ENCODE measurements at places on chromosomes 5 and 9.
A peak's percentile ranks its signal among the peaks of the same experiment; 100 is the strongest.

GRCh38 chr5:168766426-168766700, 187.2 kb upstream of the PANK3 start:
- DNase-seq, result no peak

DNA sequence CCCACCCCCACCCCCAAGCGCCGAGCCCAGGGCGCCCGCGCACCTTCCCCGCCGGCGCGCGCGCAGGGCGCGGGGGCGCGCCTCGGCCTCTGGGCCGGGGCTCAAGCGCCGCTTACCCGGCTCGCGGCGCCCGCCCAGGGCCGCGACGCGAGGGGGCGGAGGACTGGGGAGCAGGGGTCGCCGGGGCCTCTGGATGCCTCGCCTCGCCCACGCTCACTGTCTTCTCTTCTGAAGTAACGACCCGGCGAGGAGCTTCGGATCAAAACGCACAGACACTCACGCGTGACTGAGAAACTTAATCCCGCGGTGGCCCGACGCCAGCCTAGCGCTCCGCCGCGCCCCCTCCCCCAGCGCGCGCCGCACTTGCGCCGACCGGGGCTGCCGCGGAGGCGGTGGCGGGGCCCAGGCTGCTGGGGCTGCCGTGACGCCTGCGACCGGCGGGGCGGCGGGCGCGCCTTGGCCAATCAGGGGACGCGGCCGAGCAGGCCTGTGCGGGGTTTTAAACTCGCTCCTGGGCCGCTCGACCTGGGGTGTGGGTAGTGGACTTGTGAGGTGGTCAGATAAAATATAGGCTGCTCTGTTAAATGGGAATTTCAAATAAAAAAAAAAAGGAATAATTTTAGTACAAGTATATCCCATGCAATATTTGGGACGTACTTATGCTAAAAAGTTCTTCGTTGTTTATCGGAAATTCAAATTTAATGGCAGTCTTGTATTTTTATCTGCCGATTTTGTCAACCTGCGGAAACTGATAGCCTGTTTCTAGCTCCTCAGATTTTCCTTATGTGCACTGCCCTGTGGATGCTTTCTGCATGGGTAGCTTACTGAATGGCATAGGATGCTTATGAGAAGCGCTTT, at the start of gene MPDZ:
Gene MPDZ (minus strand): TSS at position 409 of the 858 bp plus-strand sequence. CDS start 29,377 bp downstream, outside the sequence.
- DNase-seq, result peak; percentile 78

DNA sequence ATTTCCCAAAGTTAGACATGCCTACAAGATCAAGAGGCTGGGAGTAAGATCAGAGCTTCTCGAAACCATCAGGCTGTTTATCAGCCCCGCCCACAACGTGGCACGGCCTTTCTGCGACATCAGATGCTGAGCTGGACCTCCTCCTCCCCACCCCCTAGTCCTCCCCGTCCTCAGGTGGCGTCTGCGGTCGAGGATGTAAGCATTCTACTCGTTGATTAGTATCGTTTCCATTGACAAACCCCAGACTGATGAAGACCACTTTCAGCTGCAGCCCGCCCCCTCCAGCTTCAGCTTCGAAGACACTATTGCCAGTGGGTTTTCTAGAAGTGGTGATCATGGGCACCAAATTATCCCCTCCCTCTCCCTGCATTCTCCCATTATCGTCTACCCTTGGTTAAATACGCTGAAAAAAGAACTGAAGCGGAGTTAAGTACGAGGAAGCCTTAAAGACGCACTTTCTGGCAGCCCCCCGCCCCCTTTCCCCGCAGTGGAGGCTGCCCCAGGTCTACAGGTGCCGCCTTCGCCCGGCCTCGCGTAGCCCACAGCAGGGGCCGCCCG, 1.1 kb downstream of the PPIC start:
- DNase-seq, result peak; percentile 57

DNA sequence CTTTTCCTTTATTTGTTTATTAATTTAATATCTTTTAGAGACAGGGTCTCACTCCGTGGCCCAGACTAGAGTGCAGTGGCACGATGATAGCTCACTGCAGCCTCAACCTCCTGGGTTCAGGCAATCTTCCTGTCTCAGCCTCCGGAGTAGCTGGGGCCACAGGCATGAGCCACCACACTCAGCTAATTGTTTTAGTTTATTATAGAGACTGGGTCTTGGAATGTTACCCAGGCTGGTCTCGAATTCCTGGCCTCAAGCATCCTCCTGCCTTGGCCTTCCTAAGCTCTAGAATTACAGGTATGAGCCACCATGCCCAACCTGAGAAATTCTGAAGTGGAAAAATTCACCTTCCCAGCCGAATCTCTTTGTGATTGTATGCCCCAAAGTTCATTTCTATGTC, 139.4 kb upstream of the SLC12A2 start:
- DNase-seq, result no peak

GRCh38 chr5:180328296-180329137, 24.6 kb downstream of the GFPT2 start:
- DNase-seq, result peak; percentile 67

- DNase-seq, result no peak
Observed at GRCh38 chr5:109155625-109156024, 254.1 kb downstream of the PJA2 start.

- DNase-seq, result peak; percentile 80
Observed at GRCh38 chr9:127503947-127504886, 52.9 kb downstream of the LRSAM1 start.

GRCh38 chr5:14512574-14512973, 69.0 kb upstream of the OTULINL start:
- no peak for DNase-seq

DNA sequence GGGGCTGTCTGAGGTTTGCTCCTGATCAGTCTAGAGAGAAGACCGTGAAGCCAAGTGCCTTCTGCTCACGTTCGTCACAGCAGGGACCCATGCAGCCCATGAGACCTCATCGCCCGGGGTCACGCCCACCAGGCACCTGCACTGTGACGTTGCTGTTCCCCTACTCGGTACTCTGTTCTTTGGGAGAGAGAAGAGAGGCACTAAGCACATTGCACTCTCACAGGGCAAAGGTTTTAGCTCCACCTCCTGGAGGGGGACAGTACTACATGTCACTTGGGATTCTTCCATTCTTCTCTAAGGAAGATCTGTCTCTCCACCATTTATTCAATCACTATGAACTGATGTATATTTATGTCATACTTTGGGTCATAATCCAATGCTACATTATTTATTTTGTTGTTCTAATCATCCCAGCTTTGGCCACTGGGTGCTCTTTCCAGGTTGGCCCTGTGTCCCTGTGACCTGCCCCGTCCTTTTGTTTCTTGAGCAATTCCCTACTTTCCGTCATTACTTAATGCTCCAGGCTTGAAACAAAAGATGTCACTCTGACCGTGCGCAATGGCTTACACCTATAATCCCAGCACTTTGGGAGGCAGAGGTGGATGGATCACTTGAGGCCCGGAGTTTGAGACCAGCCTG, 31.4 kb upstream of the BRD3 start:
- DNase-seq, result peak; percentile 25

DNA sequence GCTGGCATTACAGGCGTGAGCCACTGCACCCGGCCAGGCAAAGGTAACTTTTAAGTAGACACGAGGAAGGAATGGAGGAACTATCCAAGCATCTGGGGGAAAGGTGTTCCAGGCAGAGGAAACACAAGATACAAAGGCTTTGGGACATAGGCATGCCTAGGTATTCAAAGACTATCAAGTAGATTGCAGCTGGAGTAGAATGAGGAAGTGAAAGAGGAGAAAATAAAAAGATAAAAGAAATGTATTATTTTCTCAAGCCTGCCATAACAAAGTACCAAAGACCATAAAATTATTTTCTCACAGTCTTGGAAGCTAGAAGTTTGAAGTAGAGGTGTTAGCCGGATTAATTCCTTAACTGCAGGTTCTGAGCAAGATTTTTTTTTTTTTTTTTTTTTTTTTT, 39.9 kb upstream of the GRIN3A start:
- DNase-seq, result no peak

GRCh38 chr9:37191403-37192089, 71.2 kb downstream of the ZCCHC7 start:
- no peak for DNase-seq

DNA sequence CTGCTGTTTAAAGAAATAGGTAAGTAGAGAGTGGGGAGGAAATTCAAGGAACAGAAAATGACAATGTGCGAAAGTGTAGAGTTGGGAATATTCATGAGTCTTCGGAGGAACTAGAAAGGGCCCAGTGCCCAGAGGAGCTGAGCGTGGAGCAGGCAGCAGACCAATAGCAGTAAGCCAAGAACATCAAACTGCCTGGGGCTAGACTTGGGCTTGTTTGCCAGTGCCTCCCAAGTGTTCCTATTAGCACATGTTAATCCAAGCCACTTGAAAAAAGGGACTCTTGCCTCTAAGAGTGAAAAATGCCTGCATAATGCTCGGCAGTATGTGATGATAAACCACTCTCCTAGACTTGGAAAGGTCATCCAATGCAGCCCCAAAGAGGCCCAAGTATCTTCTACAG, 1.2 kb upstream of the TAL2 start:
- no peak for DNase-seq

DNA sequence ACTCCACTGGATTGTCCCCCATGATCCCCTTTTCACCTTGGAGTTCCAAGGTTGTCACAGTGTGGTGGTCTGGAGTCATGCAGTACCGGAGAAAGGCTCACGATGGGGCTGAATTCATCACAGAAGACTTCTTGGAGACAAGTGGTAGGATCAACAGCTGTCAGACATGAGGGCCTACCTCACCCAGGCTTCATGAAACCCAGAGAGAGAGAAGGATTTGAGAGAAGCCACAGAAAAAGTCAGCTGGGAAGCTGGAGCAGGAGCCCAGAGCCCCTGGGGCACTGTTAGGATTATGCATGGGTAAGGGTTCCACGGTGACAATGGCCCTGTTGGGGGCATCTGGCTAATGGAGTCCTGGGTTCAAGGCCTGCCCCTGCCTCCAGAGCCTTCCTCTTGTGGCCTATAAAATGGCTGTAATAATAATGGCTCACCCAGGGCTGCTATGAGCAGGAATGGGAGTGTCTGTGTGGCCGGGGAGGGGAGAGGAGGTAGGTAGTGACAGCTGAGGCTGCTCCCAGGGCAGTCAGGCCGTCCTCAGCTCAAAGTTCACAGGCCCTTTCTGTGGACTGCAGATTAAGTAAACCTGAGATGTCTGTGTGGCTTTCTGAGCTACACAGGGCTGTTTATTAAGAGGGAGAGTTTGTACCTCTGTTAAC, 910 bp downstream of the TRIM14 start:
- DNase-seq, result peak; percentile 43

- DNase-seq, result peak; percentile 11
Observed at GRCh38 chr9:137492464-137493363, 33.6 kb upstream of the NSMF start.

All from iris pigment epithelial cell (primary cell).